ENCODE measurements at places on chromosomes 5 and 9. TPM values are rescaled to one million over a fixed set of nuclear protein-coding genes. Genes with fewer than 3 reads are reported as not detected.

CAMK2A gene
- 0.51 TPM for total RNA-seq

CDO1 gene
- total RNA-seq: not detected

PTCD2 gene
- total RNA-seq: 13.0 TPM

FBP2 gene
- not detected for total RNA-seq

PAPPA gene
- total RNA-seq: 1.2 TPM

RICTOR gene
- total RNA-seq: 21.3 TPM

C9orf50 gene
- not detected for total RNA-seq
